ENCODE measurements at places on chromosomes 16 and 17.

DNA sequence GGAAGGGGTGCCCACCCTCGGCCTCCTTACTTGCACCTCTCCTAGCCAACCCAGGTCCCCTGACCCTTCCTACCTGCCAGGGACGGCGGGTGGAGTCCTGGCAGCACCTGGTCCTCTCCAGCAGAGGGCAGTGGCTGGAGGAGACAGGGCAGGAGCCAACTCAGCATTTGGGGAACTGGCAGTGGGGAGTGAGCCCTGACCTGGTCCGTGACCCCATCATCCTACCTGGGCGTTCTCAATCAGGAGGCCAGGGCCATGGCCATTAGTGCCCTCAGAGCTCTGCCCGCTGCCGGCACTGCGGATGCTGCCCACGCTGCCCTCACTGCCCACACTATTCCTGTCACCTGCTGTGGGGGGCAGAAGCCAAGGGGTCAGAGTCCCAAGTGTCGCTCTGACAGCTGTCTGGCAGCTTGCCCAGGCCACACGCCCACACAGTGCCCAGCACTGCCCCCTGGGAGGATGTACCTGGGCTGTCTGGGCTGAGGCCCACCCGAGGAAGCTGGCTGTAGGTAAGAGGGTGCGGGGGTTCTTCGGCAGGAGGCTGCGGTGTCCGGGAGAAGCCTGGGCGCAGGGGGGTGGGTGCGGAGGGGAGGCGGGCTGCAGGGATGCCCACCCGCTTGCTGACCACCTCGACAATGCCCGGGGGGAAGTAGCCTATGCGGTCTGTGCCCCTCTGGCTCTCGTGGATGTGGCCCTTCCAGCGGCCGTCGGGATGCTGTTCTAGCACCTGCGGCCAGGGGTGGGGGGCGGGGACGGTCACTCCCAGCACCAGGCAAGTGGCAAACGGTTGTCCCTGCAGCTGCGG is 10.8 kb downstream of the CASKIN2 start:
- DNase-seq = no peak

DNA sequence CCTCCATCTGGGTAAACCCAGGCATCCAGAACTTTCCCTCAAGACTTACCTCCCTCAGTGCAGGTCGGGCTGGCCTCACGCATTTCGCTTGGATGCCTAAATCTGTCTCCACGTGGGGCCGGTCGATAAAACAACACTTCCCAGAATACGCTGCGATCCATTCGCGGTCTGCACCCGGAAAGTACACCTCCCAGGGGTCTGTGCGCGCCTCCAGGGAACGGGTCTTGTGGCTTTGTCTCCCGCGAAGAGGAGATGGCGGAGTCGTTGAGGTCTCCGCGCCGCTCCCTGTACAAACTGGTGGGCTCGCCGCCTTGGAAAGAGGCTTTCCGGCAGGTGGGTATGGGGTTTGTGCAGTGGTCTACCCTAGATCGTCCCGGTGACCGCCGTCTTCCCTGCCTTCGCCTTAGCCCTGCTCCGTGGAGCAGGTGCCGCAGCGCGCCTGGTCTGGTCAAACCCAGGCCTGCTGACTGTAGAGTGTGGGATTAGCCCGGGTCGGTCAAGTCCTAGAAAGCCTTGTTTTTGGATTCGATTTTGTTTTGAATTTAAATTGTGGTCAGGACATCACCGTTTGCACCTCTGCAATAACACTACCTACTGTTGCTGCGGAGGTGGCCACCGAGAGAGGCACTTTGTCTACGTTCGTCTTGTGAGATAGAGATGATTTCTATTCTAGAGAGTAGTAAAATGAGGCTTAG is at the start of gene RPAIN:
Gene RPAIN (plus strand): TSS at position 224 of the 695 bp plus-strand sequence. CDS start 29 bp downstream, at position 253.
- peak; percentile 90 for DNase-seq

DNA sequence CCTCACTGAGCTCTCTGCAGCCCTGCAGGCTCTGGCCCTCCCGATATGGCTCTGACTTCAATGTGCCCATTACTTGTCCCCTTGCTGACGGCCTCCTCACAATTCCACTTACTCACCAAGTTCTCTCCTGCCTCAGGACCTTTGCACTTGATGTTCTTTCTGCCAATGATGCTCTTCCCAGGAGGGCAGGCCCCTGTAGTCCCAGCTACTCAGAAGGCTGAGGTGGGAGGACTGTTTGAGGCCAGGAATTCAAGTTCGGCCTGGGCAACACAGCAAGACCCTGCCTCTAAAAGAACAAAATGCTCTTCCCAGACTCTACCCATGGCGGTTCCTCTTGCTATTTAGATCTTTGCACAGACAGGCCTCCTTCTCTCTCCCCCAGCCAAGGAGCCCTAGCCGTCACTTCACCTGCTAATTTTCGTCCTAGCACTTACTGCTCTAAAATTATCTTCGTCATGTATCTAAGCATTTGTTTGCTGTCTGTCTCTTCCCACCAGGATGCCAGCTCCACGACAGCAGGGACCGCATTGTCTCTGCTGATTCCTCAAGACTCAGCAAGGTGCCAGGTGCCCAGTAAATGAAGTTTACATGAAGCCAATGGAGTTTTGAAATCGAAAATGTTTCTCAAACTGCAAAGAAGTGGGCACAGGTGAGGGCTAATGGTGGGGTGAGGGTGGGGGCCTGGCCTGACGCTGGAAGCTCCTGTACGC is 626 bp upstream of the RAI1 start:
- DNase-seq = no peak

DNA sequence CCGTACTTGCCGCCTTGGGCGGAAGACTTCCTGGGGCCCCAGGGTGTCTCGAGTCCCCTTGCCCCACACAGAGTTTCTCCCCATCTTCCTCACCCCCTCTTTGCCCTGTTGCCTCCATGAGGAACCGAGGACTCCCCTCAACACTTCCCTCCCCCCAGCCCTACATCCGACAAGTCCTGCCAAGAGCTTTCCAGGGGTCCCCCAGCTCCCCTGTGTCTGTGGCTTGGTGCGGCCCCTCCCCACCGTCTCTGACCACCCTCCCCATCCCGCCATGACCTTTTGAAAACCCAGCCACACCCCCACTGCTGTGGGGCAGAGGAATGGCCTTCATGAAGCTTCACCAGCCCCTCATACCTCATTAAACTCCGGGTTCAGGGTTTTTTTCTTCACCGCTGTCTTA is 11.4 kb downstream of the SCGB1C2 start:
- DNase-seq = no peak

DNA sequence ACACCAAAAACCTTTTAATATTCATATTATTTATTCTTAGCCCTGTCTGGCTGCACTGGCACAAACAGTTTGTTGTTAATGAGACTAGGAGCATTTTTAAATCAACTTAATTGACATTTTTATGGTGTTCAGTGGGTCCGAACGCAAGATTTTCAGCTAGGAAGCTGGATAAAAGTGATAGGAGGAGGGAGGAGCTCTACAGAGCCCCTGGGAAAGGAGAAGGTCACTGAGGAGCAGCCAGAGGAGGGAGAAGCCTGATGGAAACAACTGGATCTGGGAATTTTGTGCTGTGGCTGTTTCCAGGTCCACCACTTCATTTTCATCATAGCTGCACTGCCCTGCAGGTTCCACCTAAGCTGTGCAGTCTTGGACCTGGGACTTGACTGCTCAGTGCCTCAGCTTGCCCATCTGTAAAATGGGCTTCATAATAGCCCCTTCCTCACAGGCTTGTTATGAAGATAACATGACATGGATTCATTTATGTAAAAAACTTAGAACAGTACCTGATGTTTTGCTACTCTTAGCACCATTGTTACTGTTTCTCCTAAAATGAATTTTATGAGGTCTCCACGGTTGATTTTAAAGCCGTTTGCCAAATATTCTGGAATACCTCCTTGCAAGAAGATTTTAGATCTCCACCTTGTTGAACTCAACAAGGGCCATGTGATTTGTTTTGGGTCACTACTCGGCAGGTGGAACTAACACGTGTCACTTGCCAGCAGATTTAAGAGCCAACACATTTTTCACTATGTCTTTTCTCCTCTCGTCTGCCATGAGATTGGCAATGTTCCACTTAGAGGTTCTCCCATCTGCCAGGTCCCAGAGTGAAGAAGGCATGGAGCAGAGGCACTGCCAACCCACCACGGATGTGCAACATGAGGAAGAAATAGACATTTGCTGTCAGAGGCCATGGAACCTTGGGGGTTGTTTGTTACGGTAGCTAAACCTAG is 18.7 kb upstream of the GRIN2A start:
- no peak for DNase-seq

DNA sequence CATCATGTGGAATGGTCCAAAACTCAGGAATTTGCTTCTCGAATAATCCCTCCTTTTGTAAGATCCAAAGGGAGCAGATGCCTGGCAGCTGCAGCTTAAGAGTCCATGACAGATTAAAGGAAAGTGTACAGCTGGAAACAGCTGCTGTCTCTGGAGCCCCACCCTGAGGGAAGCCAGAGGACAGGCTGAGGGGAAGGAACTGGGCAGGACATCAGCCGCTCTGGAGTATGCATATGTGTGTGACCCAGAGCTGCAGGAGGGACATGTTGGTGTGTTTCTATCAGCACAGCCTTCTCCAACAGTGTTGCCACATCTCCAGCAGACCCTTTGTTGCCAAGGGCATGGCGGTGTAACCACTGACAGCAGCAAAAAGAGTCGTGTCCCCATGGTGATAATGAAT is 46.2 kb downstream of the CYB561 start:
- DNase-seq = peak; percentile 89

GRCh38 chr16:72937916-72938794 is 109.8 kb downstream of the ZFHX3 start:
- DNase-seq = no peak

DNA sequence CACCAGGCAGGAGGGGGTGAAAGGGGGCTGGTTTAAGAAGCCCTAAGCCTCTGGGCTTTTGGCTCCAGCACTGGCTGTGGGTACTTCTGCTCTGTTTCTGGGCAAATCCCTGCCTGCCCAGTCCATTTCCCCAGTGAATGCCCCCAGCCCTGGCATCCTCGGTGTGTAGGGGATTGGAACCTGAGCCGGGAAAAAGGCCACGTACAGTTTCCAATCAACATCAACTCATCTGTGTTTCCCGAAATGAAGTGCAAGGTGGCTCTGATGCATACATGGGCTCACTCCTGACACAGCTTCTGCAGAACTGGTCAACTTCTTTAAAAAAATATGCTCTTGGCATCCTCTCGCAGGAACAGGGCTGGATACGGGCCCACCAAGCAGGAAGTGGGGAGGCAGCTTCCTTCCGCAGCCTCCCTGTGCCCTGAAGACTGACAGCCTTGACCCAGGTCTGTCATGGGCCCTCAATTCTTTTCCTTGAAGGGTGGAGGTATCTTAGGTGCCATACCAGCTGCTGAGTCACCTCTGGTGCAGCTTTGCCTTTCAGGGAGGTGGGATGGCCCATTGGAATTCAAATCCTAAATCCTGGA is 73.3 kb downstream of the N4BP1 start:
- DNase-seq = peak; percentile 62

DNA sequence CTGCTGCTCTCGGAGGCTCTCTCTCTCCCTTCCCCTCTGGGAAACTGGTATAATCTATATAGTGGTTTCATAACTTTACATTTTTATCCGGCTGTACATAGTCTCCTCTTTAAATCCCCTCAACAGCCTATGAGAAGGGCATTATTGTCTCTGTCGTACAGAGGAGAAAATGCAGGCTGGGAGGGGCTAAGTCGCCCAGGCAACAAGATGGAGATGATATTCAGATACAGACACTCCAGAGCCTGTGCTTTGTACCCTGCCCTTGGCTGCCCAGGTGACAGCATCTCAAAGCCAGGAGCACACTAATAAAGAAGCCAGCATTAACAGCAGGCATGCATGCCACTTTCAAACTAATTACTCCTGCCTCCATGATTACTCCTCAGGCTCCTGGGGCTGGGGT is 4.7 kb upstream of the EIF1 start:
- DNase-seq = no peak

DNA sequence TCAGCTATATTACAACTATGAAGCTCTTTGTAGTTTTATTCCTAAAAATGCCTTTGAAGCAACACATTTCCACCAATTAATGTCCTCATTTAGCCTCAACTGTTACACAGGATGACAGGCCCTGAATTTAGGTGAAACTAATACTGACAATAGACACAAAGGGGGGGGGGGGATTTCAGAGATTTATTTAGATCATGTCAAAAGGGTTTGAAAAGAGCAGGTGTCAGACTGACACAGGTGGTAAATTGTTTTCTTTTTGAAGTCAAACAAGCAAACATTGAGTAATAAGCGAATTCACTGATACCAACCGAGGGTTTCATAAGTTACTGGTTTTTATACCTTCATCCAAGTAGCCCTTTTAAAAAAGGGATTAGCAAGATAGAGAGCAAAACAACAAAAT is 40.8 kb downstream of the KANSL1 start:
- DNase-seq = no peak

- no peak for DNase-seq
Measured at GRCh38 chr16:74438492-74438979, 17.3 kb upstream of the CLEC18B start.

GRCh38 chr17:35849469-35850348 is 19.0 kb downstream of the HEATR9 start:
- peak; percentile 62 for DNase-seq

DNA sequence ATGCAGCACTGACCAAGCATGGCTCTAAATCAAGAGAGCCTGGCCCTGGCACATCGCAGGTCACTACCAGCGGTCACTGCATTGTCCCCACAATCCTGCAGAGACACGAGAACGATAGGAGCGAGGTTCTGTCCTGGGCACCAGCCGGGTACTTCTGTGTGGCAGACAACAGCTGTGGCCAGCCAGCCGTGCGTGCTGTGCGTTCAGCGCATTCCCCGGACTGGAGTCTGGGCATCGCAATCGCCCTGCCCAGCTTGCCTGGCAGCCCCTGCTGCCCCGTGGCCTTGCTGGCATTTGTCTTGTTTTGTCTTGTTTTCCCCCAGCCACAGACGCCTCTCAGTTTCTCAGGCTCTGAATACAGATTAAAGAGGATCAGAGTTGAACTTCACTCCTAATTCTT is 33.9 kb downstream of the COTL1 start:
- DNase-seq = no peak

GRCh38 chr16:81994485-81994884 is 16.8 kb downstream of the SDR42E1 start:
- no peak for DNase-seq

DNA sequence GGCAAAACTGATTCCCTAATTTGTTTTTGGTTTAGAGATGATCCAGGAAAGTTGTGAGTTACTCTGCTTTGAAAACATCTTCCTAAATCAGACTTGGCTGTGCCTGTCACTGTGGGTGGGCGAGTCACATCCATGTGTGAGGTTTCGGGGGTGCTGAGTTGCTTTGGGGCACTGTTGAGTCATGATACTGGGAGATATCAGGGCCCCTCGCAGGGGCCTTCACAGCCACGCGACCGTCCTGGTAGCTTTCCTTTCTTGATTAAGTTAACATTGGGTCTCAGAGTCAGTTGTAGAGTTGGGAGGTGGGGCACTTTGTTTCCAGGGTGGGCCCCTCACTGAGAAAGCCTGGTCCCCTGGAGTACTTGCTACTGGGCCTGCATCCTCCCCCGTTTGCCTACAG is 58.3 kb upstream of the LGALS9 start:
- DNase-seq = no peak

DNA sequence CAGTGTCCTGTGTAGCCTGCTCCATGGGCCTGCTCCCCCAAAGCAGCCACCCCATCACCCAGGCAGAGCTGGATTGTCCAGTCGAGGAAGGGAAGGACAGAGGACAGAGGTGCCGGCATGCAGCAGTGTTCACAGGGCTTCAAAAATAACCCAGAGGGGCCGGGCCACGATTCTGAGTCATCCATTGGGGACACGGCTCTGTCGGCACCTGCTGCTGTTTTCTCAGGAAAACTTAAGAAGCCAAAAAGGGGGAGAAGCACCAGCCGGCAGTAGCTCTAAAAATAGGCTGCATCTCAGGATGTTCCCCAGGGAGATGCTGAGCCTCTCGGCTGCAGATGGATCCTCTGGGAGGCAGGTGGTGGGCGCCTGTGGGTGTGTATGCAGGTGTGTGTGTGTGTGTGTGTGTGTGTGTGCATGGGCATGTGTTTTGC is 1.6 kb downstream of the CA7 start:
- no peak for DNase-seq
